Activated naive CD4-positive, alpha-beta T cell (primary cell): ENCODE measurements at places on chromosomes 6 and 20.

DNA sequence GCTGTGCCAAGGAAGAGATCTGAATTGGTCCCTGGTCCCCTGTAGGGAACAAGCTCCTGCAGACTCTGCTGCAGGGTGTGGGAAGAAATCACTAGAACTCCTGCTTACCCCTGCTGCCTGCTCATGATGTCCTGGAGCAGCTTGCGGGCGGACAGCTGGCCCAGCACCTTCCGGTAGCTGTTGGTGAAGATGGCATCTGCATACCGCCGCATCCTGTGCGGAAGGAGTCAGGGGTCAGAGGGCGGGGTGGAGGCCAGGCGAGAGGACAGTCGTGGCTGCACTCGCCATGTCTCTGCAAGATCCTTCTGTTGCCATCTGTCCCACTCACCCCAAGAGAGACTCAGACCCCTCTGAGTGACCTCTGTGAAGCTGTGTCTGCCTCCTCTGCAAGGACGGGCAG is 5.3 kb downstream of the GHRH start:
- DNase-seq, result no peak

- DNase-seq, result no peak
Measured at GRCh38 chr6:21102201-21102600, 491.4 kb upstream of the SOX4 start.

- DNase-seq, result no peak
Measured at GRCh38 chr6:37551446-37551845, 51.8 kb upstream of the CCDC167 start.

- no peak for DNase-seq
Measured at GRCh38 chr6:105313211-105313610, 89.7 kb downstream of the PREP start.

DNA sequence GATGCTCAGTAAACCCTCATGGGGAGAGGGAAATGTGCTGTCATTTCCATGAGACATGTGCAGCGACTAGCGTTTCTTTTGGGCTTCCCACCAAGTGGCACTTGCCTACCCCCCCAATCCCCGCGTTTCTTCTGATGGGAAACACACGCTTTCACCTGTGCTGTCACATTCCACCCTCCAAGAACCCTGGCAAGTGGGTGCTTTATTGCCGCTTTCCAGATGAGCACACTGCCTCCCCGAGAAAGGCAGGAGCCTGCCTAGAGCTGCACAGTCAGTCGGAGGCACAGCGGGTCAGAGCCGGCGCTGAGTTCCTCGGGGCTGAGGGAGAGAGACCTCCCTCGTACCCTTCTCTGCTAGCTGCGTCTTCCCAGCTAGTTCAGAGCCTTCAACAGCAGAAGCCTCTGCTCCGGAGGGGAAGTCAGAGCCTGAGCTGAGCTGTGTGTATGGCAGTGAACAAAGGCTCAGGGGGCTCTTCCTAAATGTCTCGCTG is 12.3 kb upstream of the CCDC167 start:
- DNase-seq, result no peak

- no peak for DNase-seq
Measured at GRCh38 chr20:53598140-53599043, 4.8 kb upstream of the ZNF217 start.

- no peak for DNase-seq
Measured at GRCh38 chr6:105810105-105810921, 275.8 kb upstream of the PRDM1 start.

DNA sequence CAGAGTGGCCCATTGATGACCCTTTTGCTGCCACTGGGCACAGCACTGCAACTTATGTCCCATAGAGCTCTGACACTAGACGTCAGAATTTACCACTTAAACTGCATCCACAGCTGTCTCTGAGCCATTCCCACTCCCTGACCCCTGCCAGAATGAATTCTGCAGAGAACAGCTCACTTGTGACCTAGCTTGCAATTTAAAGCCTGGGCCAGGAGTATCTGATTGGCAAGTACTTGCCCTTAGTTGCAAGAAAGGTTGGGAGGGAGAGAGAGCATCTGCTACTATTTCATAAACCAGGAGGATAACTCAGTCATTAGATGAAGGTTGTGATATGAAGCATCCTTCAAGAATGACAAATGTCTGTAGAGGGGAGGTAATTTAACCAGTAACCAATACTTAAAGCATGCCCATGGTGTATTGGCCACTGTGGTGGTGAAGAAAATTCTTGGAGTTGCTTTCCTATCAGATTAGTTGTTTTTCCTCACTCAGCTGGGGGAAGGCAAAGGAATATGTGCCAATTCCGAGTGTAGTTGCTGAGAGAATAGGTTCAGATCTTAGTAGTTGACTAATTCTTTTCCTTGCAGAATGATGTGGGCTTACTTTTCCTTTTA is 46.5 kb downstream of the IL22RA2 start:
- DNase-seq, result no peak

DNA sequence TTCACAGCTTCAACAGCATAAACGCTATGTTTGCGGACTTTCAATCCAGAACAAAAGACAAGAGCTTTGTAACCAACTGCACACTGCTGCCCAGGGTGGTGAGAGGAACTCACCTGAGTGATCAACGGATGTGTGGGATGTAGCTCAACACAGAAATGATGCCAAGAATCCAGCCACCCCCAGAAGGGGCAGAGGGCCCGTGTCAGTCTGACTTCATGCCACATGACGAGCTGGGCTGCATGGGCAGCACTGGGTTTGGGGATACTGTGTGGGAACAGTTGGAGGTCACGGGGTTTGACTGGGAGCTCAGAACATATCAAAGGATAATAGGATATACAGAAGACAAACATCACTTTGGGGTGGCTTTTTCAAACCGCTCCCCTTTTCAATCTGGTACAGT is 79.4 kb upstream of the TRAF3IP2 start:
- no peak for DNase-seq

- DNase-seq, result no peak
Measured at GRCh38 chr6:7314414-7314813, 1.4 kb upstream of the SSR1 start.

DNA sequence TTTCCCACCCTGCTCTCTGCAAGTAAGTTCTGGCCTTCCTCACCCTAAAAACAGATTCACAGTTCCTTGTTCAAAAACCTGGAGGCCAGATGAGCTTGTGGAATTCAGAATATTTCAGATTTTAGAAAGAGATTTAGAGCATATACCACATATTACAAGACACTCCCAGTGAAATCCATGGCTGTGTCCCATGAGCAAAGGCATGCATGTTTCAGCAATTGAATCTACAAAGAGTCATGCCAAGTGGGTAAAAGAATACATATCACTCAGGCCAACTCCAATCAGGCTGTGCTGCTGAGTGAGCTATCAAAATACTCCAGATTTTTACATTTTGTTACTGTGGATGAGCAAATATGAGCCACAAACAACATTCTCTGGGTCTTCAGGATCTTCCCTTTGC is 10.2 kb upstream of the NEDD9 start:
- DNase-seq, result no peak

- DNase-seq, result no peak
Measured at GRCh38 chr6:78259935-78260334, 607.1 kb downstream of the MEI4 start.

- DNase-seq, result no peak
Measured at GRCh38 chr6:114158411-114158810, 184.4 kb downstream of the HS3ST5 start.

GRCh38 chr20:5913166-5913565 is 37.2 kb downstream of the TRMT6 start:
- no peak for DNase-seq

- no peak for DNase-seq
Measured at GRCh38 chr6:25006565-25007001, 70.8 kb upstream of the RIPOR2 start.

DNA sequence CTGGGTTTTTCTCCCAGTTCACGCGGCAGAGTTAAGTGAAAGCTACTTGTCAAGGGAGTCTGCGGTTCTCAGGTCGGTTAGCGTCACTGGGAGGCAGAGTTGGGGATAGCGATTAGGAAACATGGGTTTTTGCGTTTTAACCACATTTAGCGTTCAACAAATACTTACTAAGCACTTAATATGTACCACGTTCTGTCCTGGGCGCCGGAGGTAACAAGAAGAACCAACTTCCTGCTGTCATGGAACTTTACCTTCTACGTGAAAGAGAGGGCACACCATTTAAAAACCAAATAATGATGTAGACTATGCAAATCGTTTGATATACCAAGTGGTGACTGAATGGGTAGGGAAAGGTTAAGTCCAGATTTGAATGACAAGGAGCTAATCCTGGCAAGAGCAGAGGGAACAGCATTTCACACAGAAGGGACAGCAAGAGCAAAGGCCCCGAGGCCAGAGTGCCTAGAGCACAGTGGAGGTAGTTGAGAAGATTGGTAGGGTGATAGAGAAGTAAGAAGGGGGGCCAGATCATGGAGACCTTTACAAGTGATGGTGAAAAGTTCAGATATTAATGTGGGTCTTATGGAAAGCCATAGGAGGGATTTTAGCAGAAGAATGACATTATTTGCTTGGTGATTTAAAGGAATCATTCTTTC is 744 bp downstream of the RIOK1 start:
- DNase-seq, result no peak

GRCh38 chr6:7769702-7770101 is 43.8 kb downstream of the BMP6 start:
- no peak for DNase-seq

- no peak for DNase-seq
Measured at GRCh38 chr6:165118736-165119135, 190.7 kb downstream of the C6orf118 start.

DNA sequence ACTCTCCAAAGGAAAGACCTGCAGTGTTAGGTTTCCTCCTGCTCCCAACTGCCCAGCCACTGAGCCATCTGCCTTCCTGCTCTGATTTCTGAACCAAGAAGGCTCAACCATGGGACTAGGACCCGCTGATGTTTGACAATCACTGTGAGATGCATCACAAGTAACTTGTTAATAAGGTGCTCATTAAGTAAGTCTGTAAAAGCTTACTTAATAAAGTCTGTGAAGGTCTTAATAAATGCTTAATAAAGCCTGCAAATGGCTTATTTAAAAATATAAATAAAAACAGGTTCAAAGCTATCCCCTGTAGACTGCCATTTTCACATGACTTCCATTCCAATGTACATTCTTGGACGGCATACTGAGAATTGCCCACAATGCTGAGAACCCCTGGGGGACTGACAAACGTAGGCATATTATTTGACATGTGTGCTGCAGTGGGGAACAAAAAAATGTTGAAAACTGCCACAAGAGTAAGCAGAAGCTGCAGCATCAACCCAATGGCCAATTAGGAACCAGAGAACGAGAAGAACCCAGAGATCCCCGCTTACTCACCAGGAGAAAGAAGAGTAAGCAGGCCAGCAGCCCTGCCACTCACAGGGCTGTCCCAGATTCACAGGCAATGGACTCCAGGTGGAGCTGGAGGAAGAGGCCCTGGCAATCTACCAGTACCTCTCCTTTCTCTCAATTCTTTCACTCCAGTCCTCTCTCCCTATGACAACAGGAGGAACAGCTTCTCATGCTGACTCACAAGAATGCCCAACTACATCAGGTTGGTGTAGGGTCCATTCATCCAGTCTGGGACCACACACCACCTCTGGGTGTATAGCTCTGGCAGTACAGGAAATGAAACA is 19.5 kb downstream of the KIF13A start:
- DNase-seq, result no peak

DNA sequence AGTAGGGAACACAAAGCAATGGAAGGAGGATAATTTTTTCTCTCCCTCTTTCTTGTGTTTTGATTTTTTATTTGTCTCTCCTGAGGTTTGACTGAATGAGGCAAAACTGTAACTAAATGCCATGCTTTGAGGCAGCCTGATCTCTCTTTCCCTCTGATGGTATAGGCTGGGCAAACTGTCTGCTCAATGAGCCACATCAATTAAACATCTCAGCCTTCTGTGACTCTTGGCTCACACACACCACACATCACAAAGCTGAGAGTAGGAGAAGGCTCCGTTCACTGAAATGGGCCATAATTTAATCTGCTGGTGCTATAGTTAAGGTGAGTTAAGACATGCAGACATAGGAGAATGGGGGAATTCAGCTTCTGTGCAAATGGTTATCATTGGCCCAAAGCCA is 28.1 kb upstream of the SCGN start:
- no peak for DNase-seq
